CD4-positive, alpha-beta T cell treated with Interleukin-15 for 4 hours (primary cell): ENCODE measurements at places on chromosomes 6 and 20.

- DNase-seq: peak; percentile 85
Measured at GRCh38 chr6:30828027-30828962, 56.0 kb upstream of the DDR1 start.

DNA sequence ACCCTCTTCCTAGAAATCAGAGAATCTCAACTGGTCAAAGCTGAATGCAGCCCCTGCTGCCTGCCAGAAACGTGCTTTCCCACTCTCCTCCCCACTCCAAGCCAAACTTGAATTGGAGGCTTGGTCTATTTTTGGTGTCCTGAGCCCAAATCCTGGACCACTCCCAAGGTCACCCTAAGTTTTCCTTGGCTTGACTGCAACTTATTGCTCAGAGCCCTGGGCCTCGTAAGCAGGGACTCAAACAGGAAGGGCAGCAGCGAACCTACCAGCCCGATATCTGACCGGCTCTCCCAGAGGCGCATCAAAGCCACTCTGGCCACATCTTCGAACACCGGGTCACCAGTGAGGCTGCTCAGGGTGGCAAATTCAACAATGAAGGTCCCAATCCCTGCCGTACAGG is 12.7 kb downstream of the EDEM2 start:
- no peak for DNase-seq

DNA sequence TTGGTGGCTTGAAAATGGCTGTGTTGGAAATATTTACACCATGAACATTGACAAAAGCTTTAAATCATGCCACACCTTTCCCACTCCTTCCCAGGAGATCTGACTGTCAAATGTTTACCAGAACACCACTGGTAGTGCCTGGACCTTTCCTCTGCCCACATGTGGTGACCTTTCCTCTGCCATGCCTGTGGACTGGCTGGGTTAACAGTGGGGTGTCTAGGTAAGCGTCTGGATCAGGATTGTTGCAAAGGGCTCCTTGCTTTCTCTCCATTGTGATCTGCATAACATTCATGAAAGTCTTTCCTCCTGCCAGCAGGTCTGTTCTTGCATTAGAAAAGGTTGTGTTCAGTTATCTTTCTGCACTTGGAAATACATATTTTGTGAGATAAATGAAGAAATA is 572.7 kb downstream of the DHX35 start:
- DNase-seq: no peak

- DNase-seq: no peak
Measured at GRCh38 chr6:39173270-39173669, 56.0 kb downstream of the KCNK5 start.

GRCh38 chr6:90190131-90190530 is 106.5 kb downstream of the BACH2 start:
- DNase-seq: no peak

GRCh38 chr6:17336425-17336824 is 55.3 kb downstream of the RBM24 start:
- no peak for DNase-seq

DNA sequence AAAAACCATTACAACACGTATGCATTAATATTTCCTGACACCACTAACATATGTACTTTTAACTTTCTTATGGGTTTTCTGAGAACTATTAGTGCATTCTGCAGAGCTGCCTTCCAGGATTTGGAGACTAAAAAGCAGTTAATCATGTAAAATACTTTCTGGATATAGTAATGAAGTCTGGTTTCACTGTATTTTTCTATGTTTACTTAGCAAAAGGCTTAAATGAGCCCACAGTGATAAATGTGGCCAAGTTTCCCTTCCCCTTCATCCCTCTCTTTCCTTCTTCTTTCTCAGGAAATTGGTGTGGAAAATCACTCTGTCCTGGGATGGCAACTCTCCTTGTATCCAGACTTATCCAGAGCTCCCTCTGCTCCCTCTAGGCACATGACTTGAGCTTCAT is 29.7 kb upstream of the ENPP1 start:
- no peak for DNase-seq

DNA sequence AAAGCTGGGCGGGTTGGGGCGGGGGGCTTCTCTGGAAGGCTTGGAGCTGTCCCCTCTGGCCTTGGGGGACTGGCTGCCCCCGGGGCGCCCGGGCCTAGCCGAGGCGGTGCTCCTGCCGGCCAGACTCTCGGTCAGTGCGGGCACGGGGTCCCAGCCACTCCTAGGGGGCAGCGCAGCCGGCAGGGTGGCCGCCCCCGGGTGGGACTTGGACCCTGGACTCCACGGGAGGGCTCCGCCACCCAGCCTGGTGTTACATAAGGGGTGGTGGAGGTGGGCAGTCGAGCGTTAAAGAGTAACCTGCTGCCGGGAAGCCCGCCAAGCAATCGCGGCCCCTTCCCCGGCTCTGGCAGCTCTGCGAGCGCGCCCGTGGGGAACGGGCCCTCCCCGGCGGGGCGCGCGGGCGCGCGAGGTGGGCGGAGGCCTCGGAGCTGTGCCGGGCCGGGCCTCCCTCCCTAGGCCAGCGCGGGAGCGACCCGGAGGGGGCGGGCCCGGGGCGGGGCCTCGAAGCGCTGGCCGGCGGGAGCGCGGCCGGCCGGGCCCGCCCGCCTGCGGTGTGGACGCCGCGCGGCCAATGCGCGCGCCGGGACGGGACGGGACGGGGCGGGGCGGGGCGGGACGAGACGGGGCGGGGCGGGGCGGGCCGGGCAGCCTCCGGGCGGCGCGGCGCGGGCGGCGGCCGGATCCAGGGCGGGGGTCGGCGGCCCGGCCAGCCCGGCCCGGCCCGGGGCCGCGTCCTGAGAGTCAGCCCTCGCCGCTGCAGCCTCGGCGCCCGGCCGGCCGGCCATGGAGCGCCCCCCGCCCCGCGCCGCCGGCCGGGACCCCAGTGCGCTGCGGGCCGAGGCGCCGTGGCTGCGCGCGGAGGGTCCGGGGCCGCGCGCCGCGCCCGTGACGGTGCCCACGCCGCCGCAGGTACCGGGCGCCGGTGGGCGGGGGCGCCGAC is at the start of gene SLC2A4RG:
Gene SLC2A4RG (plus strand): TSS at position 647 of the 940 bp plus-strand sequence. CDS start 137 bp downstream, at position 784.
- peak; percentile 72 for DNase-seq

DNA sequence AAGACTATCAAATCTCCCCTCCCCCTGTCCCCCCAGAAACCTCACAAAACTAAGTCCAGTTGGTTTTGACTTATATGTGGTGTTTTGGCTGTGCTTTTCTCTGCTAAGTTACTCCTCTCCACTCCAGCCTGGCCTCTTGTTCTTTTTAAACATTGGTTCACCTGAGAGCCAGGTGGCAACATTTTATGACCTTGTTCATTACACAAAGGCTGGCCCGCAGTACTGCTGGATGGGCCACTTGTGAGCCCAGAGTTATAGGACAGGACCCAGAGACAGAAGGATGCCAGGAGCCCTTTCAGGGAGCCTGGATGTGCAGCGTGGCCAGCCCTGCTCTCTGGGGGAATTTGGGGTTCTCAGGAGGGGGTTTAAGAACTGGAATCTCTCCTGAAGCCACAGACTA is 90.0 kb downstream of the RAMACL start:
- no peak for DNase-seq
